ENCODE measurements at places on chromosomes 4 and X. TPM values are rescaled to one million over a fixed set of nuclear protein-coding genes. Genes with fewer than 3 reads are reported as not detected.

The ABLIM2 gene
- polyA plus RNA-seq: 60.4 TPM

The ANKRD17 gene
- 67.0 TPM for polyA plus RNA-seq

The VCX3A gene
- polyA plus RNA-seq: 0.43 TPM

The RBM46 gene
- 0.10 TPM for polyA plus RNA-seq

The RCHY1 gene
- 53.9 TPM for polyA plus RNA-seq

The ARSJ gene
- 0.87 TPM for polyA plus RNA-seq

The CT47C1 gene
- polyA plus RNA-seq: not detected

The LONRF3 gene
- 2.9 TPM for polyA plus RNA-seq

The SRPX gene
- 7.3 TPM for polyA plus RNA-seq

The BCLAF3 gene
- polyA plus RNA-seq: 14.3 TPM

The SMS gene
- 94.8 TPM for polyA plus RNA-seq

The NAT8L gene
- 62.2 TPM for polyA plus RNA-seq

The AADAT gene
- 34.6 TPM for polyA plus RNA-seq

The PNMA5 gene
- 6.6 TPM for polyA plus RNA-seq

The TTC29 gene
- polyA plus RNA-seq: 2.5 TPM

The GLUD2 gene
- polyA plus RNA-seq: 15.7 TPM

The SULT1E1 gene
- polyA plus RNA-seq: 33.4 TPM

The MAGEA2B gene
- not detected for polyA plus RNA-seq

The SLC38A5 gene
- 65.0 TPM for polyA plus RNA-seq

The MAGEA10 gene
- polyA plus RNA-seq: not detected

The XAGE1A gene
- polyA plus RNA-seq: not detected

The UNC5C gene
- 13.1 TPM for polyA plus RNA-seq

The HSFX3 gene
- 0.48 TPM for polyA plus RNA-seq

The RS1 gene
- polyA plus RNA-seq: 0.41 TPM

The GRID2 gene
- polyA plus RNA-seq: 27.1 TPM

The LRP2BP gene
- 14.1 TPM for polyA plus RNA-seq

The STS gene
- 19.4 TPM for polyA plus RNA-seq

The FRMD7 gene
- polyA plus RNA-seq: 0.29 TPM

The SSX2B gene
- not detected for polyA plus RNA-seq

The ERCC6L gene
- polyA plus RNA-seq: 1.3 TPM

The OTUD5 gene
- polyA plus RNA-seq: 81.4 TPM

The AKAP14 gene
- 3.3 TPM for polyA plus RNA-seq

The CNGA1 gene
- 0.06 TPM for polyA plus RNA-seq

The FGF2 gene
- 11.9 TPM for polyA plus RNA-seq

The SUPT20HL2 gene
- polyA plus RNA-seq: not detected

The TMPRSS11E gene
- polyA plus RNA-seq: not detected

The UGT2A1 gene
- 0.47 TPM for polyA plus RNA-seq

The MTMR8 gene
- polyA plus RNA-seq: 1.9 TPM

The ESX1 gene
- polyA plus RNA-seq: not detected

The NEUROG2 gene
- 1.3 TPM for polyA plus RNA-seq

Measured in spinal cord (tissue), 10 donors.